Progenitor cell of endocrine pancreas (in vitro differentiated cells): ENCODE measurements at places on chromosomes 1 and 21. TPM values are rescaled to one million over a fixed set of nuclear protein-coding genes. Genes with fewer than 3 reads are reported as not detected.

DNA sequence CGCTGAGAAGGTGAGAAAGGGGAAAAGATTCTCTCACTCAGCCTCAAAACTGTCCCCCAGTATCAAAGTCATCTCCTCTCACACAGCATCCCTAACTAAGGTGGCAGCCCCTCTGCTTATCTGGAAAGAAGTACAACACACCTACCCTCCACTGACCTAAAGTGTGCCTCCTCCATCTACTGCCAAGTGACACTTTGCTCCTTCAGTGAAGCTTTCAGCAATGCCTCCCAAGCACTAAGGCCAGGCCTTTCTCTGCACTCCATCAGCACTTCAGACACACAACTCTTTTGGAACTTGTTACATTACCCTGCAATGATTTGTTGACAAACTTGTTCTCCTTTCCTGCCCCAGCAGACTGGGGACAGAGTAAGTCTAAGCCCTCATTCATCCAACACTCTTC, 1.4 kb downstream of the SH3BP5L start:
- no peak for DNase-seq

DNA sequence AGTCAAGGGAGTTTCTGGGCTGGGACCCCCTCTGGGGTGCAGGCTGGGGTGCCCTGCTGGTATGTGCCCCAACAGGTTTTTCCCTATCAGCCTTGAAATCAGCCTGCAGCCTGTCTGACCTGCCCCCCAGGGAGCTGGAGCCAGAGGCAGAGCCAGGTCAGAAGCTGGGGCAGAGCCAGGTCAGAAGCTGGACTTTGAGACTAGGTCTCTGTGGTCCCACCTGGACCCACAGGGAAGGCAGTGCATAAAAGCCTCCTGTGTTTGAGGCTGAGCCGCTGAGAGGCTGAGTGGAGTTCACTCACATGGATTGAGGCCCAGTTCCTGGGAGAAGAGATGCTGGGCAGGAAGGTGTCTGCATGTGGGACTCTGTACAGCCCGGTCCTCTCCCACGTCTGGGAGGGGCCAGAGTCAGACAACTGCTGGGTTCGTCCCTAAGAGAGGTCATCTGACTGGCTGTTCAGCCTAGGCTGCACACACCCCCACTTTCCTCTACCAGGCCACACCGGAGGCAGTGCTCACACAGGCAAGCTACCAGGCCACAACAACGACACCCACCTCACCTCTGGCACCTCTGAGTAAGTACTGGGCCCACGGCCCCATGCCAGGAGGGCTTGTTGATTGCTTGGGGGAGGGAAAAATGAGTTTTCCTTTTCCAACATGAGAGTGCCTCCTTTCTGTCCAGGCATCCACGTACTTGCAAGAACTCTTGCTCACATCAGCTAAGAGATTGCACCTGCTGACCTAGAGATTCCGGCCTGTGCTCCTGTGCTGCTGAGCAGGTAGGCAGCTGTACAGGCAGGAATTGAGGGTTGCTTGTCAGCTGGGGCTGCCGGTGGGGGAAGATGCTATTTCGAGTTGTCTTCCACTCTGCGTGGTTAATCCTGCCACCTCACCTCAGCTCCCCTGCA, at the start of gene ANXA9:
Gene ANXA9, plus strand, starts transcription at position 488 of the 908 bp plus-strand sequence. CDS start 814 bp downstream, outside the sequence.
- no peak for DNase-seq

DNA sequence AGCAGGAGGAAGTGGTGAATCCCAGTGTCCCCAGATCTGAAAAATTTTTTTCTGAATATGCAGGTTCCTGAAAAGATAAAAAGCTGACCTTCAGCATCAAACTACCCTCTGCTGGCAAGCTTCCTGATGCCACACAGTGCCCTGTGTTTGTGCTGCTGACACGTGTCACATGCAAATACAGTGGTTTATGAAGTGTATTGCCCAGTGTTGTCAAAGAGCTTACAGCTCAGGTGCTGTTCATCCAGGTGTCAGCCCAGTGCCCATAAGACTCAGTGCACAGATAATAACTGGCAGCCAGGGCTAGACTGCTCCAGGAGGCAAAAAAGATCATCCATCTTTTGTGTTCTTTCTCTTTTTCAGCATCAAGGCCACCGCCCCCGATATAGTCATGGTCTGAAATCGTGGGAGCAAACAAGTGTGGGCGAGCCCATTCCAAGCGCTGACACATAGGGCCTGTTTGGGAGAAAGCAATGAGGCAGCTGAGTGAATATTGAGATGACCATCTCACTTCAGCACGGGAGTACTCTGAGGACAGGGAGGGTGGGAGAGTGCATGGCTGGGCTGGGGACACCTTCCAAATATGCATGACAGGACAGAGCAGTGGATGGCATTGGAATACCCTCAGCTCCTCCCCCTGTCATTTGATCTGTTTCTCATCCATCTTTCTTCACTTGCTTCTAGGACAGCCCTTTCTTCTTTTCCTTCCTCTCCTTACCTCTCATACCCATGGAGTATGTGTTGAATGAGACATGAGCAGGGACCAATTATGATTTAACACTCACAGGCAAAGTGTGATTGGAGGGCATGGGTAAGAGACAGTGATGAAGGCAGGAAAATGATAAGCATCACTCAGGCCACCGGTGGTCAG, 6.4 kb upstream of the KCNK1 start:
- DNase-seq: no peak

DNA sequence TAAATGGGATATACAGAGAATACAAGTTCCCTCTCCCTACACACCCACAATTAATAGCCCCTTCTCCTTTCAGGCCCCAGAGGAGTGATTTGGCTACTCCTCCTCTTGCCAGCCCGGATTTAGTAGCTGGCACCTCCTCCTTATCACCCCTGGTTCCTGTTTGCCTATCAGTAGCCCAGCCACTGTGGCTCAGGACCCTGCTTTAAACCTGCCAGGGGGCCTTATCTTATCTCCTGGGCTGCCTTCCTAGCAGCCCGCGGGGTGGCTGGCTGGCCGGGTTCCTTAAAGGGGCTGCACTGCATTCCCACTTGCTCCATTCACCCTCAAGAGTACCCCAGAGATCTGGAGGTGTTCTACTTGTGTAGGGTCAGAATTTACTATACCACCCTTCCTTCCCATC, 70.4 kb downstream of the PLEKHA6 start:
- DNase-seq: no peak

- DNase-seq: no peak
Observed at GRCh38 chr1:212458817-212459216, 26.1 kb downstream of the NENF start.

GRCh38 chr1:179169616-179170467, 59.6 kb downstream of the ABL2 start:
- no peak for DNase-seq

DNA sequence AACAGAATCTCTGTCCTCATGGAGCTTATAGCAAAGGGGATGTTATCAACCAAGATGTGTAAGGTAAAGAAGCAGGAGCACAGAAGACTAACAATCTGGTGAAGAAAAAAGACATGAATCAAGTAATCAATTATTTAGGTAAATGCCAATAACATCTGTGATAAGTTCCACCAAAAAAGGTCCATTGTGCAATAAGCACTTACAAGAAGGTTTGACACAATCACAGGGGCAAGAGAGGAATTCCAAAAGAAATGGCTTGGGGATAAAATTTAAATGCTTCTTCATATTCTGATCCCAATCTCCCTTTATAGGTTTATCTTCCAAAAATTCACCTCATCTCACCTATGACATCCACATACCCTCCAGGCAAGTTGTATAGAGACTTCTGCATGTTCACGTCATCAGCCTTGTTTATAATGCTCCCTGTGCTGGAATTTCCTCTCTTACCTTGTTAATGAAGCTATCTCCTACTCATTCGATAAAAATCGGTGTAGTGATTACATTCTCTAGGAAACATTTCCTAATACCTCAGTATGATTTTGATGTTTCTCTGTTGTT, 53.6 kb upstream of the DPT start:
- no peak for DNase-seq

DNA sequence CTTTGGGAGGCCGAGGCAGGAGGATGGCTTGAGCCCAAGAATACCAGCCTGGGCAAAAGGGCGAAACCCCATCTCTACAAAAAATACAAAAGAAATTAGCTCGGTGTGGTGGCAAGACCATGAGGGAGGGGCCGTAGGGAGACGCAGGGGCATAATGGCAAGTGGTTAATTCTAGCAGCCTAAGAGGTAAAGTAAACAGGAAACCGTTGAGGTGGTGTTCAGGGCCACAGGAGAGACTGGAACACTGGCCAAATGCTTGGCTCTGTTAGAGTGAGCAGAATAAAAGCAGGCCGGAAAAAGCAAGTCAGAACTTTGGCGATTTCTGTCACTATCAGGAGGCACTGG, 89.2 kb downstream of the RIPK4 start:
- DNase-seq: no peak

GRCh38 chr1:4657244-4657789, 2.9 kb downstream of the AJAP1 start:
- no peak for DNase-seq

DNA sequence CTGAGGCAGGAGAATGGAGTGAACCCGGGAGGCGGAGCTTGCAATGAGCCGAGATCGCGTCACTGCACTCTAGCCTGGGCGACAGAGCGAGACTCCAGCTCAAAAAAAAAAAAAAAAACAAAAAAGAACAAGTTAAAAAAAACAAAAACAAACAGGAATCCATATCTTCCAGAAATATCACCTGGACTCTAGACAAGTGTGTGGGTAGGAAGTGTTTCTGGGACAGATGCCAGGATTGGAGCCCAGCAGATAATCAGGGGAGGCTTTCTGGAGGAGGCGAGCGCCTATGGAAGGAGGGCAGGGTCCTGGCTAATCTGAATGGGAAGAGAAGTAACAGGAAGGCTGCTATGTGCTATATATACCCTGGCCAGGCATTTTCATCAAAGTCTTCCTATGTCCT, 43.6 kb upstream of the SYNC start:
- DNase-seq: no peak

- DNase-seq: no peak
Observed at GRCh38 chr1:5725406-5725805, 266.8 kb downstream of the NPHP4 start.

Gene CYYR1
- total RNA-seq: 25.8 and 27.5 TPM in 2 replicates

Gene ZFP69
- 4.6 and 5.2 TPM in 2 replicates for total RNA-seq

Gene HMGCS2
- 105 and 112 TPM in 2 replicates for total RNA-seq

Gene SOD1
- total RNA-seq: 164 and 176 TPM in 2 replicates

Gene HEYL
- 4.3 and 5.2 TPM in 2 replicates for total RNA-seq
